Central memory CD4-positive, alpha-beta T cell (primary cell): ENCODE measurements at places on chromosomes 7 and 10.

- DNase-seq = no peak
Observed at GRCh38 chr7:120862987-120863590, 5.1 kb upstream of the TSPAN12 start.

DNA sequence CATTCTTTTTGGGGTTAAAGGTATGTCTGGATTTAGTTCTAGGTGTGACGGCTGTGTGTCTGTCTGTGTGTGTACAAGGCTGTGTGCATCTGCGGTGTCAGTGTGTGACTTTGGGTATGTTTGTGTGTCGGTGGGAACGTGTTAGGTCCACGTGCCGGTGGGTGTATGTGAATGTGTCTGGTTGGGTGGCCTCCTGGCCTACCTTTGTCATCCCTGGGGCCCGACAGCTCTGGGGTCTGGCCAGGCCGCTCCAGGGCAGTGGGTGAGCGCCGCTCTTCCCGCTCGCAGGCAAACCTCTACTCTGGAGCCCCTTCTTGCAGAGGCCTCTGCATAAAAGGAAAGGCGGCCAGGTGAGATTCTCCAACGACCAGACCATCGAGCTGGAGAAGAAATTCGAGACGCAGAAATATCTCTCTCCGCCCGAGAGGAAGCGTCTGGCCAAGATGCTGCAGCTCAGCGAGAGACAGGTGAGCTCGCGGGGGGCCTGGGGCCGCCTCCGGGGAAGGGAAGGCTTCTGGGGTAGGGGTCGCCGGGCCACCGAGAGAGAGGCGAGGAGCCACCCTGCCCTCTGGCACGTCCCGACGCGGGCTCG is 2.4 kb downstream of the HHEX start:
- DNase-seq = no peak

GRCh38 chr10:112619556-112619955 is 172.5 kb downstream of the VTI1A start:
- DNase-seq = no peak

DNA sequence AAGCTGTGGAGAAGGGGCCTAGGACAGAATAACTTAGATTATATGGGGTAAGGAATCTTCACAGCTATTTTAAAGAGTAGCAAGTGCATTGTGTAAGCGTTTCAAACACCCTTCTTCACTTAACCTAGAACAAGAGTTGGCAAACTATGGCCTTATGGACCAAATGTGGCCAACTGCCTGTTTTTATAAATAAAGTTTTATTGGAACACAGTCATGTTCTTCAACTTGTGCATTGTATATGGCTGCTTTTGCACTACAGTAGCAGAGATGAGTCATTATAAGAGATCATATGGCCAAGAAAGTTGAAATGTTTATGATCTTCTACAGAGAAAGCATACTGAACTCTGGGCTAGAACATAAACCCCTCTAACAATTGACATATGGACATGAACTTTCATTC is 187.8 kb downstream of the ETV1 start:
- no peak for DNase-seq

- DNase-seq = no peak
Observed at GRCh38 chr7:92641921-92642511, 51.8 kb upstream of the FAM133B start.

DNA sequence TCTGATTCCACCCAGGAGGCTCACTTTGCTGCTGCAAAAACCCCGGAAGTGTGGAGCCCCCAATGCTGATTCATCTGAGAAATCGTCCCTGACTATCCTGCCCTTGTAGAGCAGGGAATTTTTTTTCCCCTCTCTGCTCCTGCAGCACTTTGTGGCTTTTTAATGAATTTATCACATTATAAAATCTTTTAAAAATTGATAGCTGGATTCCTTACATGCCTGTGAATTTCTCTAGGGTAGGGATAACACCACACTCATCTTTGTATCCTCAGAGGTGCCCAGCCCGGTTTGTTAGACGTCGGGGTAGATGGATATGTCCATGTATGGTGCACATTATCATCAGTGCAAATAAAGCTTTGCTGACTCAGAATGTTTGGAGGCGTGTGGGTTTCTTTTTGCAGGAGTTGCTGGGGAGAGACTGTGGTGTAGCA is 185.7 kb downstream of the STK31 start:
- DNase-seq = no peak

GRCh38 chr10:131006458-131007256 is 304.9 kb downstream of the TCERG1L start:
- DNase-seq = no peak

GRCh38 chr10:57262892-57263291 is 901.8 kb upstream of the ZWINT start:
- DNase-seq = no peak
